Activated CD8-positive, alpha-beta memory T cell treated with anti-CD3 and anti-CD28 coated beads for 1 hour (primary cell): ENCODE measurements at places on chromosomes 16 and 17.

DNA sequence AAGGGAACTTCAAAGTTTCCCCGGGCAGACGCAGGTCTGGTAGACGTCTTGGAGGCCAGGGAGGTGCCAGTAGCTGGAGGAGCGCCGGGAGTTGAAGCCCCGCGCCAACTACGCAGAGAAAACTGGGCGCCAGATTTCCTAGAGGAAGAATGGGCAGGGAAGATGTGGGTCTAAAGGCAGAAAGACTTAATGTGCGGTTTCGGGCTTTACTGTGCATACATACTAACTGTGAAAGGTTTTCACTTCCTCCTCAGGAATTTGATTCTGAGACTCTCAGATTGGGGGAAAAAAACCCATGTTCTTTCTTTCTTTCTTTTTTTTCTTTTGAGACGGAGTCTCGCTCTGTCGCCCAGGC is 331 bp upstream of the ZNF287 start:
- DNase-seq, result no peak

DNA sequence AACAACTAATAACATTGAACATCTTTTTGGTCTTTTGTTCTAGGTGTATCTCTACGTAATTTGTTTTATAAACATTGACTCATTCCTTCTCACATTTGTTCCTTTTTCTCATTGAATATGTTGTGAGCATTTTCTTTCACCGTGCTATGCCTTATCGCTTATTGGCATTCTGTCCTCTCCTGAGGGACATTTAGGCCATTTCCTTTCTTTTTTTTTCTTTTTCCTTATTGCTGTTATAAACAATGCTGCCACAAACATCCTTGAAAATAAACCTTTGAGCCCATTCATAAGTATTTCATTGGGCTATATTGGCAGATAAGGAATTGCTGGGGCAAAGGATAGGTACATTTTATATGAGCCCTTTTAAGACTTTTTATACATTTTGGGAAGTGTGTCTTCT is 32.4 kb downstream of the WSCD1 start:
- no peak for DNase-seq

- no peak for DNase-seq
Measured at GRCh38 chr17:57875290-57876022, 25.6 kb upstream of the MRPS23 start.

- DNase-seq, result no peak
Measured at GRCh38 chr17:4375039-4375748, 8.7 kb upstream of the UBE2G1 start.

DNA sequence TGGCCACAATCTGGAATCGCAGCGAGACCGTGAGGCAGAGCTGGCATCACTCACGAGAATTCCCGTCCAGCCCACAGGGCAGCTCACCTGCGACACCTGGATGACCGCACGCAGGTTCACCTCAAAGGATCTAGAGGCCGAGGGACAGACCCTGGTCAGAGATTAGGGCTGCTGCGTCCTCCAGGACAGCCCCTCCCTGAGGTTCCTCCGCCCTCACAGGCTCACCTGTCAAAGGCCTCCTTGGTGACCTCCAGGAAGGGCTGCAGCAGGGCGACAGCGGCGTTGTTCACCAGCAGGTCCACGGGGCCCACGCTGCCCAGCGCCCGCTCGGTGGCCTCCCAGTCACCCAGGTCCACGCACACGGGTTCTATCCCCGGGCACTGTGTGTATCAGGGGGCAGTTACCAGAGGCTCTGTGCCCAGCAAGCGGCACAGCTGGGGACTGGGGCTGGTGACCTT is 834 bp downstream of the DCXR start:
- no peak for DNase-seq

DNA sequence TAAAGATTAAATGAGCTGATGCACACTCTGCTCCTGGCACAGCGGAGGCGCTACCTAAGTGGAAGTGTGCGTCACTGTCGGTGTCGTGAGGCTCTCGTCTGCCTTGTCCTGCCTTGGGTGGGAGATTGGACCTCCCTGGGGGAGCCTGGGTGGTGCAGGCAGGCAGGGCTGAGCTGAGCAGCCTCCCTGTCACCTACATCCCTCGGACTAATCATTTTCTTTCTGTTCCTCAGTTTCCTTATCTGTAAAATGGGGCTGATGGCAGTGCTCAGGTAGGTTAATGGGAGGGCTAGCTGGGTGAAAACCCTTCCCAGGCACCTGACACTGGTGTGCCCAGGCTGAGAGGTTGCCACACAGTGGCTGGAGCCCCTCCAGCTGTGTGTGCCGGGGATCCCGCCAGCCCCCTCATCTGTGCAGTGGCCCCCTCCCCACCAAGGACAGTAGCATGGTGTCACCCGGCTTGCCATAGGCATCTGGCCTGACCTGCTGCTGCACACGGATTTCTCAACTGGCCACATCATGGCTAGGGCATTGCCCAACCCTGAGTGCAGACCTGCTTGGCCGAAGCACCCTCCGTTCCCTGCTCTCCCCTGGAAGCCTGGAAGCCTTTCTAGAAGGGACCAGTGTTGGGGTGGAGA is 4.3 kb downstream of the ADCY7 start:
- no peak for DNase-seq

DNA sequence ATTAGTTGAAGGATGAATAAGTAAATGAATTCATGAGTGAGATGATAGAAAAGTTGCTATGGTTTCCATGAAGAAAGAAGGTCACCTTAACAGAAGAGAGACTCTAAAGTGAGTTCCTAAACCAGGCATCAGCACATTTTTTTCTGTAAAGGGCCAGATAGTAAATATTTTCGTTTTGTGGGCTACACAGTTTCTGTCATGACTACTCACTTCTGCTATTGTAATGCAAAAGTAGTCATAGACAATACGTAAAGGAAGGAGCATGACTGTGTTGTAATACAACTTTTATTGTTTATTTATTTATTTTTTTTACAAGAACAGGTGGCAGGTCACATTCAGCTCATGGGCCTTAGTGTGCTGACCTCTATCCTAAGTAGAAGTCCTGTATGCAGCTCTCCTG is 426.1 kb upstream of the DYNLRB2 start:
- DNase-seq, result no peak

GRCh38 chr16:70453892-70454221 is 538 bp upstream of the FCSK start:
- no peak for DNase-seq

DNA sequence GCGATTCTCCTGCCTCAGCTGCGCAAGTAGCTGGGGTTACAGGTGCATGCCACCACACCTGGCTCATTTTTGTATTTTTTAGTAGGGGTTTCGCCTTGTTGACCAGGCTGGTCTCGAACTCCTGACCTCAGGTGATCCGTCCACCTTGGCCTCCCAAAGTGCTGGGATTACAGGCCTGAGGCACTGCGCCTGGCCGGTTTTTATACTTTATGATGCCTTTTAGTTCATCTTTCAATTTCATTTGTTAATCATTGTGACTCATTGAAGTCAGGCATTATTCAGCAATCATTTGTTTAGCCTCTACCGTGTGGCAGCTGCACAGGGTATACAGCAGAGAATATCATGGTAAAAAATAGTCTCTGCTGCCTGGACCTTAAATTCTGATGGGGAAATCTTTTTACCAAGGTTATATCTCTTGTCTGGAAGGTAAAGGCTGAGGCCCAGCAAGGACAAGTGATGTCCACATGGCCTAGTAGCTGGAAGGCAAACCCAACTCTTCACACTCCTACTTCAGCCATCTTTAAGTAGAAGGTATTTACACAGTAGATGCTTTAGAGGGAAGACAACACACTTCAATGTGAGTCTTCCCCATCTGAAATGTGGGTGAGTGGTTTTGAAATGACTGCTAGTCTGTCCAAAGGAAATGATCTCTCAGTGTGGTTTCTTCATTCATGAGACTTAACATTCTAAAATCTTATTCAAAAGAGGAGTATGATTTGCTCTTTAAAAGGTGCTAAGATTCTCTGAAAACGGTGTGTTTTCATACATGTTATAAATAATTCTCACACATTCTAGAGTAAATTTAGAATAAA is 2.4 kb downstream of the PRPSAP2 start:
- no peak for DNase-seq

- DNase-seq, result no peak
Measured at GRCh38 chr16:2592786-2593185, 55.0 kb downstream of the PDPK1 start.

DNA sequence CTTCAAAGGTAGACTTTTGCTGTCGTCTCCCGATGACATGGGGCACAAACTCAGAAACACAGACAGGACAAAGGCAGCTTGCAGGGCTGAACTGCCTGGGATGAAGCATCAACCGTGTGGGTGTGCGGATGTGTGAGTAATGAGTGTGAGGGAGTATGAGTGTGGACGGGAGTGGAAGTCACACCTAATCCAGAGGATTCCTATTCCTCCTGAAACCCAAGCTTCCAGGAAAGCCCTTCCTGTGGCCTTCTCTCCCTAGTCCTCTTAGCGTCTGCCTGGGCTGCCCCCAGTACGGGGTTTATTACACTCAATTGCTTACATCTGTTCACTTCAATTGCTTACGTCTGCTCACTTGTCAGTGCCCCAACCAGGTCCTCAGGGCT is 2.3 kb upstream of the IL4R start:
- DNase-seq, result no peak

- no peak for DNase-seq
Measured at GRCh38 chr16:87064731-87065445, 252.3 kb downstream of the C16orf95 start.

- no peak for DNase-seq
Measured at GRCh38 chr17:58081646-58082340, 1.4 kb upstream of the DYNLL2 start.

DNA sequence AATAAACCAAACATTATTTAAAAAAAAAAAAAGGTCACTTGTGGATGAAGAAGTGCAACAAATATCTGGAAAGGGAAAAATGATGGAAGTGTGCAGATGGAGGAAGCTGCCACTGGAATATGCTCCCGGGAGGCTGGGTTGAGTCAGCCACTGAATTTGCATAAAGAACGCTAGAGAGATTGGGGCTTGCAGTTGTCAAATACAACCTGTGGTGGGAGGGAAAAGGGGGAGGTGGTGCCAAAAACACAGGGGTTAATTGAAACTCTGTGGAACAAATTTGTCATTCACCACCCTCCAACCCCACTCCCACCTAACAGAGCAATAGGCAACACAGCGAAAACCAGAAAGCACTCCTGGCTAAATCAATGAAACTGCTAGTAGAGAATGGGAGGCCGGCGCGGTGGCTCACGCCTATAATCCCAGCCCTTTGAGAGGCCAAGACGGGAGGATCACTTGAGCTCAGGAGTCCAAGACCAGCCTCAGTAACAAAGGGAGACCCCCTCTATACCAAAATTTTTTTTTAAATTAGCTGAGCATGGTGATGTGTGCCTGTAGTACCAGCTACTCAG is 37.6 kb upstream of the RPL38 start:
- no peak for DNase-seq

- no peak for DNase-seq
Measured at GRCh38 chr16:68776821-68777485, 39.9 kb downstream of the CDH1 start.

DNA sequence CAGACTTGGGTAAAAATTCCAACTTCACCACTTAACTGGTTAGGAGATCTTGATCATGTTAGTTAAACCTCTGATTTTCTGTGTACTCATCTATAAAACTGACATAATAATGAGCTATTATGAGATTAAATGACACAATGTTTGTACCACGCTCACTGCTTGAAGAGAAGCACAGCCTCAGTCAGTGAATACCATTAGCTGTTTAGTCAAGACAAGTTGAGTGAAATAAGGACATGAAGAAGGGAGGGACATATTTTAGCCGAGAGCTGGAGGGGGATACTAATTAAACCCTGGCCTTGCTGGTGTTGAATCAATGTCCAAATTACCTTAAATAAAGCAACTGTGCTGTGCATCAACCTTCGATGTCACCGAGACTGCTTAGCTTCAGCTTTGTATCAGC is 105.1 kb upstream of the TOX3 start:
- no peak for DNase-seq
